ENCODE measurements at places on chromosomes 12 and 14.

DNA sequence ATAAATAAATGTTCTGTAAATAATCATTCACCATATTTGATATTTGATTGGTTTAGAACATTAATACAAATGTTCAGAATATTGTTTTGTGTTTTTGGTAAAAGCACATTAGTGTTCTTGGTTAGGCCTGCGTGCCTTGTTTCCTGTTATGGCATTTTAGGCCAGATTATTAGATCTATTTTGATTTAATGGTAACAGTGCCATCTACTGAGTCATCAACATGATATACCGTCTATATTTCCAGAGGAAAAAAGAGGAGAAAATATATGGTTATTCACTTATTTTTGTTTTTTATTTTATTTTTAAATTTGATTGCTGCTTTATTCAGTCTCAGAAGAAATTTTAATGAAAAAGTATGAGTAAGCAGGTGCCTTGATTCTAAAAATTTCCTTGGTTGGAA lies 60.3 kb downstream of the GPHN start:
- no peak for DNase-seq

- no peak for DNase-seq
These were observed 5.3 kb downstream of the SERPINA3 start for GRCh38 chr14:94617366-94617941.

GRCh38 chr14:86938320-86938719 lies 1054.7 kb downstream of the GALC start:
- DNase-seq = no peak

- no peak for DNase-seq
These were observed 12.1 kb downstream of the BHLHE41 start for GRCh38 chr12:26112703-26113147.

GRCh38 chr12:80193865-80194264 lies 94.5 kb downstream of the OTOGL start:
- no peak for DNase-seq

DNA sequence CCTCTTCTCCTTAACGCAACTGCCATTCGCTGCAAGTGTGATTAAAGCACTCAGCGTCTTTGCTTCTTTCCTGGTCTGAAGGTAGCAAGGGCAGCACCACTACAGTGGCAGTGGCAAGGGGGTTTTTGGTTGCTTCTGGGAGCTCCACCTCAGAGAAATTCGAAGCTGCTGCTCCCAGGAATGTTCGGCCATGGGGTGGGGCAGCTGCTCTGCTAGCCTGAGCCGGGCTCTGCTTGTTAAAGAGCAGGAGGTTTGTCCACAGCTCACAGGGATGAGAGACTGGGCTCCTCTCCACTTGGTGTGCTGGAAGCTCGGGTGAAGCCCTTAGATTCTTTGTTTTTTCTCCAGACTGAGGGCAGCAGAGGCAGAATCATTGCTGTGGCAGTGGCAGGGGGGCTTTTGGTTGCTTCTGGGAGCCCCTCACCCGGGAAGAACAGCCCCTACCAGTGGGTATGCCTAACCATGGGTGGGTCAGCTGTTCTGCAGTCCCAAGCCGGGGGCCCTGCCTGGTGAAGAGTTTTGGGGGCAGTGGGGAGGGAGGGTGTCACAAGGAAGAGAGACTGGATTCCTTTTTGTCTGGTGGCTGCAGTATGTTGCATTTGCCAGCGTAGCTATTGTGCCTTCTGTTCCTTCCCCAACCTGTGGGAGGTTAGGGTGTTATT lies 340.2 kb downstream of the AEBP2 start:
- no peak for DNase-seq

DNA sequence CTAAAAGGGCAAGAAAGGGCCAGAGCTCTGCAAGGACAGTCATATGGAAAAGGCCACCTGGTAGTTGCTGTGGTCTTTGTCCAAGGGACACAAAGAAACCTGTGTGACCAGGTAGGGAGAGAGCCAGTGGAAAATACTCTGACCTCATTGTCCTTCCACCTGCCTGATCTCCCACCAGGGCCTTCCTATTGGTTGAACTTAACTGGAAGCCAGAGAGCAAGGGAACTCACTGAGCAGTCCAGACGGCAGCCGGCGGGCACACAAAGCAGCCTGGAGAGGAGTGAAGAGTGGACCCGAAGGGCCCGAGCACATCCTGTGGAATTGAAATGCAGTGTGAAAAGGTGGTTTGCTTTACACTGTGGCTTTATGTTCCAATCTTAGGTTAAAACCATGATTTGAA lies 120.7 kb downstream of the SLC25A21 start:
- no peak for DNase-seq

GRCh38 chr12:46201284-46201789 lies 67.5 kb downstream of the SLC38A1 start:
- DNase-seq = no peak

- no peak for DNase-seq
These were observed 2.1 kb downstream of the AKAP6 start for GRCh38 chr14:32331206-32331605.

- DNase-seq = no peak
These were observed 10.8 kb upstream of the TCTN2 start for GRCh38 chr12:123659996-123660727.

GRCh38 chr14:92759679-92760523 lies 11.5 kb upstream of the LGMN start:
- no peak for DNase-seq

- no peak for DNase-seq
These were observed 19.8 kb upstream of the PGF start for GRCh38 chr14:74975059-74975810.

DNA sequence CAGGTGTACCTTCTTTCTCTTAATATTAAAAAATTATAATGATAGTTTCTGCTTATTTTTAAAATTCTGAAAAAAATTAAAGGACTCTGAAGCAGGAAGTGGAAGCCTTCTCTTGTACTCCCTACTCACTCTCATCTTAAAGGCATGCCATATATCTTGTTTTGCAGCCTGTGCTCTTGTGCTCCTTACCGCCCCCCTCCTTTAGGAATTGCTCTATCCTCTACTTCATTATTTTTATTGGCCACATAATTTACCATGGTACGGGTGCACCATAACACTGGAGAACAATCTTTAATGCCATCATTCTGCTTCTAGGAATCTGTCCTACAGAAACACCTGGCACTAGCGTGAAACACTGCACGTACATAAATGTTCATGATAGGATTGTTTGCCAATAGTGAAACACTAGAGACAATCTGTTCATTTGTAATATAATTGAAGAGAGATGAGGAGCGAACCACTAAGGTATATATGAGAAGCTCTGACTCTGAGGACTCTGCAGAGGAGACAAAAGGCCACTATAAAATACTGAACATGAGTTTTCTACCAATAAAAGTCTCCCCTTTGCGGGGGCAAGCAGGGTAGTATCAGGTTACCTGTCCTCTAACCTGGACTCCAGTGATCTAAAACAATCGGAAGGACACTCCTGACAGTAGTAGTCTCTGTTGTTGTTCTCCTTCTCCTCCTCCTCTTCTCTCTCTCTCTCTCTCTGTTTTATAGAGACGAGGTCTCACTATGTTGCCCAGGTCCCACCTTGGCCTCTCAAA lies 6.3 kb upstream of the NYNRIN start:
- DNase-seq = no peak

DNA sequence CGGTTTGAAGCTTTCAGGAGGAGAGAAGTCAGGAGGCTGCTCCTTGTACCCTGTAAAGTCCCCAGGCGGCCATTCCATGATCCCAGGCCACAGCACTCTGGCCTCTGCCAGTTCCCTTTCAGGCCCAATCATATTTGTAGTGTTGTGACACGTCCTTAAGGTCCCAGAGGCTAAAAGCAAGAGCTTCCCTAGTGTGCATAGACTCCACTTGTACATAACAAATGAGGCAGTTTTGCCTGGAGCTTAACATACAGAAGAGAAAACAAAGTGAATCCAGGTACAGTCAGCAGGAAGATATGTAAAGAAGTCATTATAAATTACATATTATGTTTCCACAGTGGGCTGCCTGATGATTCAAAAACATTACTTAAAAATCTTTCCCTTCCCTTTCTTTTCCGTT lies 81.1 kb upstream of the RPH3A start:
- DNase-seq = no peak

GRCh38 chr12:68166317-68166831 lies 6.8 kb upstream of the IFNG start:
- no peak for DNase-seq

GRCh38 chr14:74401504-74402241 lies 24.3 kb downstream of the SYNDIG1L start:
- no peak for DNase-seq

DNA sequence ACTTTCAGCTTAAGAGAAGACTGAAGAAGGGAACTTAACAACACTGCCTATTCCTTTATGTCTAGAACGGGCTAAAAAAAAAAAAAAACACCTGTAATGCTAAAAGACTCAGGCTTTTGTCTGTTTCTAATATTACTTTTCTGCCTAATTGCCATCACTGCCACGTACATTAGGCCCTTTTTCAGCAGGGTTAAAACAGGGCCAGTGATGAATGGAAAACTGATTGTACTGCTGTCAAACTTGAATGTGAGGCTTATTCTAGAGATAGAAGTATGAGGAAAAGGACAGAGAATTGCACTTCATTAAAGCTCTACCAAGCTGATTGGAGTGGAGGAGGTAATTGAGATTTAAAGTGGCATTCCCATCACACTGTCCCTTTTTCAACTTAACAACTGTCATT lies 535.8 kb downstream of the PRKD1 start:
- DNase-seq = no peak

DNA sequence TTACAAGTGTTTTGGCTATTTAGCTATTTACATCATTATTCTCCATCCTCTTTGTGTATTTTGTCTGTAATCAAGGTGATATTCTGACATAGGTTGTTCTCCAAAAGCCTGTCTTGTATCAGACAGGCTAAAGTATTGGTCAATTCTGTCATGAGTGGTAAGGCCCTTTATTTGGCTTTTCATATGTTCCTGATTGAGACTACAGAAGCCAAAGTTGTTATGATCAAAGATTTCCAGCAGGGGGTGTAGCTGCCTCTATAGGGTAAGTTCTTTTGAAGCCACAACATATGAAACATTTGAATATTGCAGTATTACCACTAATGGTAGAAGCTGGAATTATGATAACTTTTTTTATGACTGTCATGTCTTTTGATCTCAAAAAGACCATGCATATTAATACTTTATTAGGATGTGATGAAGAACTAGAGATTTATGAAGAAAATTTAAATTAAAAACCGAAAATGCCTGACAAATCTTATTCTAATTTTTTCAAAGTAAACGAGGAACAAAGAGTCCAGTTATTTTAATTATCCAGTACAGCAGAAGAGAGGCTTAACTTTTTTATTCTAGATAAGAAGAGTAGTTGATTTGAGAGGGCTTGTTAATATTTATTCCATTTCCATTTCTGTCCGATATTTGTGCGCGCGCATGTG lies 3.4 kb upstream of the ARHGAP5 start:
- no peak for DNase-seq

GRCh38 chr14:32075672-32076277 lies 1.3 kb upstream of the ARHGAP5 start:
- no peak for DNase-seq

GRCh38 chr12:125463386-125463785 lies 398.2 kb downstream of the AACS start:
- DNase-seq = no peak

DNA sequence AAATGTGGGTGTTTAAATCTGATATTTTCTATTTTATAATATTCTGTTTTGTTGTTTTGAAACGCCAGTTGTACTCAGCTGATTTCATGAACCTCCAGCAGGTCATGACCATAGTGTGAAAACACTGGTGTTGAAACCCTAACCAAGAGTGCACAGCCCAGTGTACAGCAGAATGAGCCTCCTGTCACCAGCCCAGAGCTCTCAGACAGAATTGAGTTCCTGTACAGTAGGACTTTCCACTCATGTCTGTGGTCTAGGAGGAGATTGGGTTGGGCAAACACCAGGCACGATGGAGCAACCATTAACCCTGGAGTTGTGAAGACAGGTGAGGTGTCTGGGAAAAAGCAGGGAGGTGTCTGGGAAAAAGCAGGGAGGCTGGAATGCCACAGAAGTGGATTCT lies 908.8 kb downstream of the VRK1 start:
- no peak for DNase-seq

DNA sequence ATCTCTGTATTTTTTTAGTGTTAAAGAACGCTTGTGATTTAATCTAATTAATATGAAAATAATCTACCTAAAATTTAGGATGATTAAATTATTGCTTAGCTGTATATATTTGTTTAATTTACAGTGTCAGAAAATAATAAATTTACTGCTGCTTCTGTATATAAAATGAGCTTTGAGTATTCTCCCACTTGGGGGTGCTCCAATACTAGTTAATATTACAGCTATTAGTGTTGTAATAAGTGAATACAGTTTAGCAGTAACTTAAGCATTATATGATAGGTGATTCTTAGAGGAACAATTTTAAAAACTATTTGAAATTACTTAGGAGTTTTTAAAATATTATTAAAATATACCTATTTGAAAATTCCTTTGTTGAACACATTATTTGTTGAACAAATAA lies 62.2 kb downstream of the PAPOLA start:
- no peak for DNase-seq

GRCh38 chr14:31541702-31542101 lies 19.5 kb upstream of the NUBPL start:
- DNase-seq = no peak

- DNase-seq = no peak
These were observed 475.8 kb downstream of the RGS6 start for GRCh38 chr14:72408020-72408419.

- DNase-seq = no peak
These were observed 166.1 kb upstream of the CCND2 start for GRCh38 chr12:4107436-4107878.

GRCh38 chr14:48435221-48435620 lies 759.8 kb upstream of the MDGA2 start:
- no peak for DNase-seq

GRCh38 chr12:109656743-109657142 lies 56.9 kb upstream of the FAM222A start:
- DNase-seq = no peak

- no peak for DNase-seq
These were observed 145.9 kb upstream of the SLCO1C1 start for GRCh38 chr12:20549108-20549719.

- DNase-seq = no peak
These were observed 36.2 kb downstream of the VDR start for GRCh38 chr12:47868552-47869031.

DNA sequence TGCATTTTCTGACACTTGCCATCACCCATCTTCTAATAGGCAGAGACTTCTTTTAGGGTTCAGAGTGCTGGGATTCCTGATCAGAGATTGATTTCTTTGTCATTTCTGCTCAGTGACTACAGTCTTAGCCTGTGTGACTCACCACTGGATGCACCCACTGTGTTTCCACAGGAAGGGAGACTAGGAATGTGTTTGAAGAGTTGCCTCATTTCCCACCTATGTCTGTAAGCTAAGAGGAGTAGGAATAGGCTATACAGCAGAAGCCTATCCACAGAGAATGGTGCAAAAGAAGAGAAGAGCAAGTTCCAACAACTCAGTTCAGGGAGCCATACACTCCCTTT lies 60.2 kb upstream of the ACTN1 start:
- DNase-seq = no peak

- no peak for DNase-seq
These were observed 415.8 kb downstream of the TMTC2 start for GRCh38 chr12:83102499-83102898.

GRCh38 chr14:22539831-22540230 lies 49.2 kb downstream of the DAD1 start:
- no peak for DNase-seq

- no peak for DNase-seq
These were observed 707 bp downstream of the G2E3 start for GRCh38 chr14:30559638-30560091.
